Activated CD4-positive, alpha-beta memory T cell treated with anti-CD3 and anti-CD28 coated beads for 36 hours (primary cell): ENCODE measurements at places on chromosomes 12 and 14. TPM values are rescaled to one million over a fixed set of nuclear protein-coding genes. Genes with fewer than 3 reads are reported as not detected.

DNA sequence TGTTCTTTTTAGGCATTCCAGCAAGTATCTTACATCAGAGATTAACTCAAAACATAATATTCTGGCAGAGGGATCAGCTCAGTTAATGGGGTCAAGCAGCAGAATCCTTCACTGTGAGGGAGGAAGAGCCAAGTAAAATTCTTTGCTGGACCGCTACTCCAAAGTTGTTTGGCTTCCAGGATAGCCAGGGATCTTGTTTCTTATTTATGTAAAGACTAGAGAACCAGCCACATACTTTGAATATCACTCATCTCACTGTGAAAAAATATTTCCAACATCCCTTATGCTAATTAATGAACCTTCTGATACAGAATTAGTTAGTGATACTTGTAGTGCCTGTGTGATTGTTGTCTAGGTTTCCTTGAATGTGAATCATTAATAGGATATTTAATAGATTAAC is 94.2 kb downstream of the PLEKHA5 start:
- no peaks in the 10 kb centered on the region for H3K27me3 ChIP-seq
- no peak for DNase-seq
- H3K36me3 ChIP-seq = no peaks in the 10 kb centered on the region
- H3K27ac ChIP-seq = no peak overlapping the region

- no peaks in the 10 kb centered on the region for H3K27me3 ChIP-seq
- H3K4me1 ChIP-seq = no peaks in the 10 kb centered on the region
- DNase-seq = no peak
These were observed 413.6 kb downstream of the BTG1 start for GRCh38 chr12:91732086-91732485.

GRCh38 chr12:124684496-124684895 is 117.1 kb upstream of the NCOR2 start:
- DNase-seq = no peak
- no peaks in the 10 kb centered on the region for H3K36me3 ChIP-seq
- no peak overlapping the region for H3K4me3 ChIP-seq

The LMNTD1 gene
- not detected for total RNA-seq

DNA sequence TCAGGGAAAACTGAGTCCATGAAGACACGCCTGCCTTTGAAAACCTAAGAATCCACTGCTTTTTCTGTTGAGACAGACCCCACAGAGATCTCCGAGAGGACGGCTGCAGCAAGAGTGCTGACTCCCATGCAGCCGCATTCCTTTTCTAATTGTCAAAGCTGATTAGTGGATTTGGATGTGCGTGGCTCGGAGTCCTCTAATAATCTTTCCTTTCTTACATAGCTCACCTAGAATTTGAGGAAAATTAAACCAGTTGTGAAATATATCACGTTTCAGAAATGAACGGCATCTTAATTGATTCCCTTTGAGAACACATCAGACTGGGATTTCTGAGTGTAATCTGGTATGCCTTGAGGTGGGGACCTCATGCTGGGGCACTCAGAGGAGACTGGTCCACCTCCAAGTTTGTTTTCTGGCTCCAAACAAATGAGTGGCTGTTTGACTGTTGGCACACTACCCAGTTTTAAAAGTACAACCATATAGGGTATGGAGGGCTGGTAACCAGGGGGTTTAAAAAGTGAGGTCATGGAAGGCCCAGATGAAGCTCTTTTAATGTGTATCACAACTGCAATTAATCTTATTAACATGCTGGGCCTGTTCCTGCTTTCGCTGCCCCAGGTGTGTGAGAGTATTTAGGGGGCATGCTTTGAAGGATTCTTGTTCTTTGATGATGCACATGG is 63.3 kb downstream of the RASSF3 start:
- DNase-seq = no peak
- H3K4me3 ChIP-seq = no peak overlapping the region
- H3K36me3 ChIP-seq = no peaks in the 10 kb centered on the region
- no peaks in the 10 kb centered on the region for H3K27me3 ChIP-seq
- peaks cover 88% of the 10 kb centered on the region for H3K4me1 ChIP-seq
- peak overlapping the region; percentile 92 for H3K27ac ChIP-seq

GRCh38 chr14:33402604-33403003 is 463.9 kb downstream of the NPAS3 start:
- no peaks in the 10 kb centered on the region for H3K36me3 ChIP-seq
- H3K27ac ChIP-seq = no peak overlapping the region
- DNase-seq = no peak
- no peaks in the 10 kb centered on the region for H3K4me1 ChIP-seq
- peaks cover 2% of the 10 kb centered on the region for H3K27me3 ChIP-seq

The TMEM116 gene
- 14.0 TPM for total RNA-seq

- peaks cover 41% of the 10 kb centered on the region for H3K4me1 ChIP-seq
- H3K36me3 ChIP-seq = no peaks in the 10 kb centered on the region
- H3K4me3 ChIP-seq = no peak overlapping the region
- no peaks in the 10 kb centered on the region for H3K27me3 ChIP-seq
- DNase-seq = no peak
These were observed 119.6 kb downstream of the MED13L start for GRCh38 chr12:116157845-116158267.

DNA sequence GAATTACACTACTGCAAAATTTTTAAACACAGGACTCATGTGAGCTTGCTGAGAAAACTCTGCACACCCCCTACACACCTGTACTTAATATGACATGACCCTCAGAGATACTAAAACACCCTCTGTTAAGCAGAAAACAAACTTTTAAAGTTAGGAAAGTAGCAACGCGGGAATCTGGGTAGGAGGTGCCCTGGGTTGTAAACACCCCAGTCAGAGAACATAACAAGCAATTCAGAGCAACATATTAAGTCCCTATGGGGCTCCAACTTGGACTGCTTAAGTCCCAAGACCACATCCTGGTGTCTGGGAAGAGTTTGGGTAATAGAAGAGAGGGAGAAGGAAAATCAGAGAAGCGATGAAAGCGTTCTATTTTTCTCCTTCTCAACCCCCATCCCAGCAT is 1.2 kb downstream of the ATF7 start:
- no peaks in the 10 kb centered on the region for H3K27me3 ChIP-seq
- H3K4me3 ChIP-seq = peak overlapping the region; percentile 97
- H3K4me1 ChIP-seq = peaks cover 43% of the 10 kb centered on the region
- H3K27ac ChIP-seq = peak overlapping the region; percentile 94

- no peak overlapping the region for H3K27ac ChIP-seq
- H3K4me1 ChIP-seq = peaks cover 5% of the 10 kb centered on the region
- no peaks in the 10 kb centered on the region for H3K36me3 ChIP-seq
- H3K27me3 ChIP-seq = peaks cover 25% of the 10 kb centered on the region
- no peak overlapping the region for H3K4me3 ChIP-seq
- DNase-seq = no peak
These were observed 179.3 kb downstream of the ADCK1 start for GRCh38 chr14:77979171-77979570.

GRCh38 chr14:74573421-74574089 is 38.5 kb downstream of the LTBP2 start:
- H3K4me3 ChIP-seq = no peak overlapping the region
- peaks cover 2% of the 10 kb centered on the region for H3K27me3 ChIP-seq
- H3K36me3 ChIP-seq = no peaks in the 10 kb centered on the region
- H3K4me1 ChIP-seq = peaks cover 37% of the 10 kb centered on the region
- DNase-seq = no peak
